NCI-H446 (cell line): ENCODE measurements at places on chromosomes 4 and X.
A peak's percentile ranks its signal among the peaks of the same experiment; 100 is the strongest.

DNA sequence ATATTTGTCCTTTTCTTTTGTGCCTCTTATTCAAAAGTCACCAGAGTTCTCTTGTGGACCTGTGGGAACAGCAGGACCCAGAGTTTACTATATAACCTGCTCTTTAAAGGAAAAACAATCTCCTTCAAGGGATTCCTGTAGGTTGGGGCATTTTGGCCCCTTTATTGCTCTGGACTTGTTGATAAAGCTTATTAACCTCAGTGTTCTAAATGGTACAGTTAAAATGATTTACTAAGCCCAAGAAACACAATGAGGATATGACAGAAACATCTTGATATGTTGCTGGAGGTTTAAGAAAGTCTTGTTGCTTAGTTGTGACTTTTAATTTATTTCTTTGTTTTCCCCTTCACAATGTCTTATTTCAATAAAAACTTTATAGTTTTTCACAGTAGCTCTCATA lies 46.8 kb downstream of the SLIT2 start:
- no peak for DNase-seq

- no peak for DNase-seq
These were observed 9.8 kb upstream of the P2RY8 start for GRCh38 chrX:1546691-1547251.

GRCh38 chr4:173264684-173265185 lies 69.4 kb downstream of the HMGB2 start:
- peak; percentile 88 for DNase-seq

DNA sequence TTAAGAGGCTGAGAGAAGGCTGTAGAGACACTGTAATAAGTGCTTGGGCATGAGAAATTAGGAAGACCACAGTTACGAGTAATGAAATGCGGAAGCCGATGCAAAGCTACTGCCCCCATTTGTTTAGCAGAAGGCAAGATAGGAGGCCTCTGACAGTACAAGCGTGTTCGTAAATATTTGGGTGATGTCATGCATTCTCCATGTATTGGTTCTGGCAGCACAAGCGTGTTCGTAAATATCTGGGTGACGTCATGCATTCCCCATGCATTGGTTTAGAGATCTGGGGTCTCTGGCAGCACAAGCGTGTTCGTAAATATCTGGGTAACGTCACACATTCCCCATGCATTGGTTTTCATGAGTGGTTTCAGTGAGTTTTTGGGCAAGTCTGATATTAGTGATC lies 661.5 kb upstream of the FRG1 start:
- DNase-seq, result no peak

GRCh38 chr4:172651961-172652360 lies 516.6 kb upstream of the GALNT7 start:
- no peak for DNase-seq

DNA sequence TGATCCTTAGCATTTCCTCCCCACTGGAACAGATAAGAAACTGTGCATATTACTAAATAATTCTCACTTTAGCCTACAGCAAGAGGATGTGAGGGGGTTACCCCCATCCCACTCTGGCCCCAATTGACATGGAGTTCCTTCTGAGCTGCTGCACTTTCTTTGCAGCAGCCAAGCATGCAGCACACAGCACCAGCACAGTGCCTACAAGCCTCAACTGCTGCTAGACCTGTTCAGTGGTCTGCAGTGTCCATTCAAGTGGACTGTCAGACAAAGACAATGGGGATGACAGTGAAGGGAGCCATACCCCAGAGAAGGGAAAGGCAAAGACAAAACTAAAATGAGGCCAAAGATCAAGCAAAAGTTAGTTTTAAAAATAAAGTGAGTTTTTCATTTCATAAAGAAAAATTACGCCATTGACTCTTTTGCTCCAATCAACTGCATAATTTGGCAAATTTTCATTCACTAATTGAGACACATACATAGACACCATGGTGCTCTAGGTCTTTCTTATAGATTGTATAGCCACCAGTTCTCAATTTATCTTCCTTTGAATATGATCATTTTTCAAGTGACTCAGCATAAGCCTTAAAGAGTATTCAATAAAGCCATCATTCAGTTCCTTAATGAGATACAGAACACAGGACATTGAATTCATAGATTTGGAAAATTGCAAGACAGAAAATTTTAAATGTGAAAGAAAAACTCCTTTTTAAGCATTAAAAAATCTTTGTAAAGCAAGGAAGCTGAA lies 410.6 kb downstream of the HNRNPD start:
- DNase-seq, result no peak

- DNase-seq, result no peak
These were observed 51.3 kb upstream of the MAP3K15 start for GRCh38 chrX:19566359-19567222.

DNA sequence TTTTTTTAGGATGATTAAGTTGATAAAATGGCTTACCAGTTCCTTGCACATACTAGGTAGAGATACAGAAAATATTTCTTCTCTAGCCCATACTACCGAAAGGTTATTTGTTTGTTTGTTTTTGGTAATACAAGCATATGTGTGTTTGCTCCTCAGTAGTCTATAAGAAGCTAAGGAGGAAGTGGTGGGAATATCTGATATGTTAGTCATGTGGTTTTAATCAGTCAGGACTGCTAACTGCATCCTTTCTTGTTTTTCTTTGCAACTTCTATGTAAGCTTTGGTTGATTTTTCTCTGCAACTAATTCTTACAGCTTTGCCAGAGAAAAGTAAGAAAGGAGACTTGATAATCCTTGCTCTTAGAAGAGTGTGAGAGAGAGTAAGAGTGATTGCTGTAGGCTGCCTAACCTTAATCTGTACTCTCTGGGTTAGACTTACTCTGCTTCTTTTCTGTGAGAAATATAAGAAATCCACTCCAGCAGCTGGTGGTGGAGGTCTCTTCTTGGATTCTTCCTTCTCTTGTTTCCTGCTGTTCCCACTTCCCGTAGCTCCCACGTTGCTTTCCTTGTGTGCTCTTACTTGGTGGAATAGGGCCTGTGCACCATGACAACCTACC lies 28.3 kb downstream of the SEPTIN11 start:
- no peak for DNase-seq

GRCh38 chrX:14884714-14885113 lies 11.5 kb downstream of the MOSPD2 start:
- DNase-seq, result no peak

- no peak for DNase-seq
These were observed 56.4 kb upstream of the SPANXN1 start for GRCh38 chrX:145190801-145191389.

GRCh38 chr4:86554646-86555045 lies 39.5 kb upstream of the PTPN13 start:
- DNase-seq, result no peak

- no peak for DNase-seq
These were observed 102.4 kb upstream of the MAML3 start for GRCh38 chr4:140256335-140256734.
